Progenitor cell of endocrine pancreas (in vitro differentiated cells): ENCODE measurements at places on chromosomes 7 and 10.

DNA sequence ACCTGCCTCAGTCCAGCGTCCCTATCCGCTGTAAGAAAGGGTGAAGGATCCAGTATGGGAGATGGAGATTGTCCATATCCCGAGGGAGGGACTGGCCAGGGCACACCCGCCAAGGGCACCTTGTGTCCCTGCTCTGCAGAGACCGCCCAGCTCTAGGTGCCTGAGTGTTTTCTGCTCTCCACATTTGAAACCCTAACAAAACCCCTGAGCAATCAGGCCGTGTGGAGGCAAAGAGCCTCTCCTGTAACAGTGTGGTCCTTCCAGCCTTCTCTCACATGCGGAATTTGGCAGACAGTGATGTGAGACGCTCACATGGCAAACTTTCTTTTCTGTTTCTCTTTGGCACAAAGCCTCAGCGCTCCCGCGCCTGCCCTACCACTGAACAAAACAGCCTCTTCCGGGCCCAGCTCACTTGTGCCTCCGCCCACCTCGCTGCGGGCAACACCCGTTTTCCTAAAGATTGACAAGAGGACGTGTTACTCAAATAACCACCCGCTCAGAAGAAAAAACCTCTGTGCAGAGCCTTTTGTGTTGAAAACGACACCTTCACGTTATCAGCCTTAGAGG is 514.8 kb downstream of the DNAJB6 start:
- DNase-seq = peak; percentile 42

GRCh38 chr10:2921956-2922680 is 145.2 kb upstream of the PFKP start:
- DNase-seq = no peak

DNA sequence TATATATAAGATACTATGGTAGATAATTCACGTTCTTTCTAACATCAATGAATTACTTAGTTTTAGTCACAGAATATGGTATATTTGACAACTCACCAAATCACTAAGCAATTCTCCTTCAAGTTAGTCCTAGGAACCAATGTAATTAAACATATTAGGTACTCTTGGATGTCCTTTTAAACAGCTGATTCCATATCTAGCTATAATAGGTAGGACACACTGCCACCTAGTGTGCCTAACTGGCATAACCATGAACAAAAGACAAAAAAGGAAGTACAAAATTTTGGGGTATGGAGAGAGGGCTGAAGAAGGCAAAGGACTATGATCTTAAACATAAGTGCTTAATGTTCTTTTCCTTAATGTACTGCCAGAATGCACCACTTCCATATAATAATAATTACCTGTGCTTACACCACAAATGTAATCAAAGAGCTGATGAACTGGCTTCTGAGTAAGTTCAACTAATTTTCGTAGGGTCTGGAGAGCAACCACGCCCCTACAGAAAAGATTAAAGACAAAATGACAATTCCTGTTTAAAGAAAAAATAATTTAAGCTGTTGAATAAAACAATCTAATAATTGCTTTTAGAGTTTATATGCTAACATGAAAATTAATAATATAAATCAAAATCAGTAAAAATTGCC is 28.7 kb downstream of the PNPLA8 start:
- peak; percentile 37 for DNase-seq

DNA sequence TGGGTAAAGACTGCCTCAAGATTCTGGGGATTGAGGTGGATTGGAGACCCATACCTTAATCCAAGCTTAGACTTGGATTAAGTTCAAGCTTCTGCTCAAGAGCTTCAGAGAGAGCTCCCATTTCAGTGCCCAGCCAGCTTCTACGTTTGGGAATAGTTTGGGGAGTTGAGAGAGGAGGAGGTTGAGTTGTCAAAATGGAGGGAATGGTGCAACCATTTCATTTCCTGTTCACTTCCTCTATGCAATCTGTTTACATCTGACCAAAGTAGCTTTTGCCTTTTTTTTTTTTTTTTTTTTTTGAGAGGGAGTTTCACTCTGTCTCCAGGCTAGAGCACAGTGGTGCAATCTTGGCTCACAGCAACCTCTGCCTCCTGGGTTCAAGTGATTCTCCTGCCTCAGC is 65.8 kb downstream of the ENTPD1 start:
- no peak for DNase-seq

DNA sequence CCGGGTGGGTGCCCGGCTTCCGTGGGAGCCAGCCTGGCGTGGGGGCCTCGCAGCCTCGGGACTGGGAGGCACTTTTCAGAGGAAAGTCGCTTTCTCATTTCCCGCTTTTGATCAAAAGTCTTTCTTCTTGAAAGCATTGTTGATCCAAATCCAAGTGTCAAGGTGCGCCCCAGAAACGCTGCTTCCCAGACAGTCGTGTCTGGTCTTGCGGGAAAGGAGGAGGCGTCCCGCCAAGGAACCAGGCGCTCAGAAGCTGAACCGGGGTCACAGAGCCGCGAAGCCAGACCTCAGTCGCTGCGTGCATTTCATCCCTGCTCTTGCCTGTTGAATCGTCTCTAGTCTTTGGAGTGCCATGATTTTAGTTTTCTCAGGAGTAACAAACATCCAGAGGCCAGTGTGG is 1.1 kb upstream of the BNIP3 start:
- DNase-seq = no peak

- DNase-seq = no peak
Measured at GRCh38 chr7:134414109-134414508, 44.8 kb downstream of the AKR1B1 start.

- DNase-seq = no peak
Measured at GRCh38 chr10:123930340-123931001, 38.9 kb upstream of the CPXM2 start.

- no peak for DNase-seq
Measured at GRCh38 chr10:109958059-109958458, 34.7 kb upstream of the XPNPEP1 start.

DNA sequence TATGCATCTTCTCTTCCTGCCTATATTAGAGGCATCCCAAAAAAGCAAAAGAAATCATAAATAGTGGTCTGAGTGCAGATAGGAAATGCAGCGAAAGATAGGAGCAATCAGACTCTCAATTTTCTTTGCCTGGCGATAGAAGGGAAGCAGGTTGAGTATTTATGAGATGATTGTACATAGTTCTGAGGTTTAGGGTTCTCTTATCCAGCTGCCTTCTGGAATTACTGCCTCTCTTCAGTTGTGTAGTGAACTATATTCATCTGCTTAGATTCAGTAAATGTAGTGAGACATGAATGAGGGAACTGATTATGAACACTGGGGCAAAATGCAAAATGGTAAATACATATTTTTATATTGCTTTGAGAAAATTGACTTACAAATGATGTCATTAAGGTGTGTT is 93.0 kb upstream of the CYP26C1 start:
- no peak for DNase-seq

GRCh38 chr7:71332207-71332606 is 200.3 kb downstream of the GALNT17 start:
- no peak for DNase-seq

GRCh38 chr7:7858559-7858958 is 110.0 kb upstream of the GLCCI1 start:
- DNase-seq = no peak

GRCh38 chr10:99456207-99456930 is 25.9 kb upstream of the GOT1 start:
- DNase-seq = no peak

GRCh38 chr10:109893386-109893785 is 29.9 kb downstream of the XPNPEP1 start:
- DNase-seq = no peak

DNA sequence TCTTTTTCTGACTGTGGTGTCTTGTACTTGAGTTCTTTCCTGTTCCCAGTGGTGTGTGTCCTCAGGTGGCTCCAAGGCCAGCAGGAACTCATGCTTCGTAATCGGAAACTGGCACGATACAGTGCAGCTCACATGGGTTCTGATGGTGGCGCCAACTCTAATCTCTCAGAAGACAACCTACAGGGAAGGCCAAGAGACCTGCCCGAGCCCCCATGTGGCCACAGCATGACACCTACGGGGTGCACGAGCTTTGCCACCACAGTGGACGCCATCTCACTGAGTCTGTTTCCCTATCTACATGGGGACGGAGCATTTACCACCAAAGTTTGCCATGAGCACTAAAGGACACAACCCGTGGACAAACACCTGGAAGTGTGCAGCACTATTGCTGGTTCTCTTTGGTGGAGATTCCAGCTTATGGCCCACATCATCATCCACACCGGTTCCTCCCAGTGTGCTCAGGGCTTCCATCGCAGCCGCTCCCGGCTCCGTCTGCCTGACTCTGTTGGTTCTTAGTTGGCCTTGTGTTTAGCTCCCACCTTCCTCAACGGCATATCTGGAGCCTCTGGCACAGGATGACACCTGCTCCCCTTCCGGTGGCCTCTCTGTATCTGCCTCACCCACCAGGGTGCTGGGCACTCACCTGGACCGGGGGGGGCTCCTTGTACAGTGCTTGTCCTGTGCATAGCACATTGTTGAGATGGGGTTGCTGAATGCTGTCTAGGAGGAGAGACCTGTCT is 586.6 kb upstream of the MKI67 start:
- no peak for DNase-seq

GRCh38 chr7:235576-236395 is 43.4 kb downstream of the FAM20C start:
- no peak for DNase-seq

DNA sequence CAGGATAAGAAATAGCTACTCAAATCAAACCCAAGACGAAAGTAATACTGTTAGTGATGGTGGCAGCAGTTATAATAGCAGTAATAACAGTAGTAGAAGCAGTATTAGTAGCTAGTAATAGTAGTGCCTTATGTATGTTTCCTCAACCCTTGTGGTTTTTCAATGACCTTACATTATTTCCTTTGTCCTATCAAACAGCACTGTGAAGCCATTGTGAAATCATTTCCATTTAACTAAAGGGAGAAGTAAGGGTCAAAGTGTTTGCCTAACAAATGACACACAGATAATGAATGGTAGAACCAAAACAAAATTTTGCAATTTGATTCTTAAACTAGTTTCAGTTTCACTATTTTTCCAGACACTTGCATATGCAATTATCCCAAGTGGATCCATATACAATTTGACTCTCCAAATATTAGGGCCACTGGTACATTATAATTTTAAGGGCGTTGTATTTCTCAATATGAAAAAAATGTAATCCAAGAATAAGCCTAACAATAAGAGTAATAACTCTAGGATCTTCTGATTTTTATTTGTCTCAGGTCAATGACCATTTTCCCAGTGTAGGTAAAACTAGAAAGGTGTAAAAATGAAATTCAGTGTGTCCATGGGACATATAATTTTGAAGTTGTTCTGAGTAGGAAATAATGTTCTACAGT is 33.7 kb upstream of the TMEM26 start:
- DNase-seq = no peak

- DNase-seq = no peak
Measured at GRCh38 chr7:107312418-107312817, 143.6 kb downstream of the HBP1 start.

- DNase-seq = no peak
Measured at GRCh38 chr7:107890493-107890961, 456 bp upstream of the DLD start.

GRCh38 chr10:103598654-103599115 is 105.2 kb downstream of the NEURL1 start:
- peak; percentile 35 for DNase-seq

DNA sequence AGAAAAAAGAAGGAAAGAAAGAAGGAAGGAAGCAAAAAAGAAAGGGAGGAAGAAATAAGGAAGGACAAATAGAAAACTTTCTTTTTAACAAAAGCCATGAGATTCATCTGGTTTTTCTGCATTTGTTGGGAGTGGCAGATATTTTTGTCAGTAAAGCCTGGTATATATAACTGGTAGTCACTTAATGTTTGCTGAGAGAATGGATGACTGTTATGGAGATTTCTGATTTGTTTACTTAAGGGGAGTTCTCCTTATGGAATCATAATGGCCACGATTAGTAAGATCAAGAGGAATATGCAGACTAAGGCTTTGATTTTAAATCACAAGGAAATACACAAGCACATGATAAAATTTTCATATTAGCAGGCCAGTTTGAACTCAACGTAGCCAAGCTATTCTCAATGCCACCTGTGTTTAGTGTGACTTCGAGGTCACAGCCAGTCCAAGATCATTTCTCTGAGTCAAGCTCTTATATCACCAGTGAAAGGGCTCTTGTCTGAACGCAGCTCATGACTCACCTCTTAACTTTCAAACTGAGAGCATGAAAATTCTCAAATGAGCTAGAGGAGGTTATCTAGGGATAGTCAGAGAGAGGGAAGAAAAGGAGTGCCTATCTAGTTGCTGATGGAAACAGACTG is 445.1 kb upstream of the ZMIZ1 start:
- no peak for DNase-seq

DNA sequence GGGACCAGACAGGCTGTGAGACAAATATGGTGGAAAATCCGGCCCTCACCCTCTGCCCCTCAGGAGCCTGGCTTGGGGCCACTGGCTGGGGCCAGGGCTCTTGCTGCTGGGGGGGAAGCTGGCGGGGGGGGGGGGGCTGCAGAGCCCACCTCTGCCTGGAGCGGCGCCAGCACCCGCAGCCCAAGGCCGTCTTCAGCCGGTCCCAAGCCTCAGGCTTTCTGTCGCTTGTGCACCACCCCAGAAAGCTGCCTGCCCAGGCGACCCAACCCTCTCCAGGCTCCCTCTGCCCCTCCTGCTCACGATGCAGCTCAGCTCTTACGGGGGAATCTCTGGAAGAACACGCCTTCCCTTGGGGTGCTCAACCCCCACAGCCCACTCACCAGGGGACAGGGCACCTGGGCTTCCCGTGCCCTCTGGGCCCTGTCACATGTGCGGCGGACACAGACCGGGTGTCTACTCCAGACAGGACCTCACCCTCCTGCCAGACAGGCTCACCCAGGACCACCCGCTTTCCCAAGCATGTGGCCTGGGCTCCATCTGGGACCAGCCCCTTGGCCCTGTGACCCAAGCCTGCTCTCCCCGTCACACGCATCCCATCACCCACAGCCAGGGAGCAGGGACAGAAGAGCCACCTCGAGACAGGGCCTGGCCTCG is 43.9 kb downstream of the DPYSL4 start:
- DNase-seq = no peak

DNA sequence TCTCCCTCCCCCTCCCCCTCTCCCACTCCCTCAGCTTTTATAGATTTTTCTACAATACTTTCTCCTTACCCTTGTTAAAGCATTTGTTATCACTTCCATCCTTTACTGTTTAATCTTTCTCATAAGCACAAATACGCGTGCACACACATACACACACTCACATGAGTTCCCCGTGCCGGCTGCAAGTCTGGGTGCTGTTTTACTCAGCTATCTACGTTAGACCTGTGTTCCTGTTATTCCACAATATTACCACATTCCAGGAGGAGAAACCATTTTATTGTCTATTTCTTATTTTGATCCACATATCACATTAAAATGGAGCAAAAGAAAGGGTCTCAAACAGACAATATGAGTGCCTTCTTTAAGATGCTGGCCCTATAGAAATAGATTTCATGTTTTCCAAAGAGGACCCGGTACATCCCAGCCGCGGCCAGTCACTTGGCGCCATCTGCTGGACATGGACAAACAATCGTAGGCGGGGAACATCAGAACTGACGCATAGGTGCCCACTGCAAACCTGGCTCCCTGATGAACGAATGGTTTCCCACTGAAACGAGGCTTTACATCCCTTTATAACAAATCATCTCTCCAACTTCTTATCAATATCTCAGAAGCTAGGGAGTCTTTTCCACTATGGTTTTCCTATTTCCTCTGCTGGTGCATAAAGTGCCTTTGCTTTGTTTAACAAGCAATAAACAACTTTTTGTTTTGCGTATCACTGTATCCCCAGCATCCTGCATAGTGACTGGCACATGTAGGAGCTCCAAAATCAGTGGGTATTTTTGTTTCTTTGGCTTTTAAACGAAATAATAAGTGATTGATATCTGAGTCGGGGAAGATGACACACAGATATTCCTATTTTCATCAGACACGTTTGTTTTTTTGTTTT is 25.2 kb upstream of the OPTN start:
- DNase-seq = peak; percentile 63

- no peak for DNase-seq
Measured at GRCh38 chr7:37273891-37274290, 174.8 kb downstream of the ELMO1 start.
